ENCODE measurements at places on chromosomes 4 and X.

DNA sequence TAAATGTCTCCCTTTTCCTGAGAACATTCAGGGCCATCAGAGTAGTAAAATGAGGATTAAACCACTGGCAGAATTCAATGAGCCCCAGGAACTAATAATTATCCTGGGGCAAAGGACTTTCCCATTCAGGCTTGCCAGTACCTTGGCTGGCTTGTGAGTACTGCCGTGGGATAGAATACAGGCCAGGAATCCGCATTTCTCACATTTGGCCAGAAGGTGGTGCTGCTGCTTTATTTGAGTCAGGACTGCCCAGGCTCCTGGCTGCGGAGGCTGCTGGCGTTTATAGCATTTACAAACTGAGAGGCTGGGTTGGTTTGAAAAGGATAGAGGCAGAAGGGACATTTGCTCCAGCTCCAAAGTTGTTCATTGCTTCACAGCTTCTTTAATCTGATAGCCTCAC lies 91.4 kb downstream of the RTL9 start:
- DNase-seq, result no peak

GRCh38 chrX:142637206-142637605 lies 388.5 kb upstream of the SPANXN4 start:
- no peak for DNase-seq

- DNase-seq, result no peak
These were observed 183.4 kb downstream of the PPP3CA start for GRCh38 chr4:101163936-101164335.

DNA sequence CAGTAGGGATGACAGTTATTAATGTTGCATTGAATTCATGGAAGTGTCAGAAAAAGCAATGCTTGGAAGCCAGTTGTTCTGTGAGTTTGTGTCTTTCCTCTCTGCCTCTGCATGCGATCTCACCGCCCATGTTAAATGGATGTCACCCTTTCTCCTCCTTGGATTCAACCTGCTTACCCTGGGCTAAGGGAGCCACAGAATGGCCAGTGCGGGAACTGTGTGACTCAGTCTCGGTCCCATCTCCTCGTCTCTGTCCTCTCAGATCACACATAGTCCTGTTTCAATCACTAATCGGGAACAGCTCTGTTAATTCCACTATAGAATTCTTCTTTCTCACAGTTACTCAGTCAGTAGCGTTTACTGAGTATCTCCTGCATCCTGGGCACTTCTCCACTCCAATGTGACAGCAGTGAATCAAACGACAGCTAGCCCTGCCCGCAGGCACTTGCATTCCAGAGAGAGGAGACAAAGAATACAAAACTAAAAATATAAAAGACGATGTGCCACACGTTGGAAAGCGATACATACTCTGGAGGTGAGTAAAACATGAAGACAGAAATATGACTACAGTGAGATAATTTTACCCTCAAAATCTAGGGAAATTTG lies 53.6 kb upstream of the TLR3 start:
- no peak for DNase-seq

- DNase-seq, result no peak
These were observed 183.7 kb downstream of the NR3C2 start for GRCh38 chr4:148258535-148258934.

DNA sequence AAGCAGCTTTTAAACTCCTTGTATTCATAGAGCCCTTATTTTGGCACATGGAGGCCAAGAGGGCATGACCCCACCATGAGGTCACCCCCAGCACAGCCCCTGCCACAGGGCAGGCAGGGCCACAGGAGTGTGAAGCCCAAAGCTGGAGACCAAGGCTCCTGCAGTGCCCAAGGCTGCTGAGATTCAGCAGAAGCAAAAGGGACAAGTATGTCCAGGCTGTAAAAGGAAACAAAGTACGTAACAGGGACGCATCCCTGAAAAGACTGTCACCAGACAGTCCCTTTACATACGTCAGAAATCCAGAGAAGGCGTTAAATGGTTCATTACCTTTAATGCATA lies 18.9 kb downstream of the GAK start:
- DNase-seq, result no peak

GRCh38 chr4:67558493-67558892 lies at the start of gene STAP1:
TSS of gene STAP1 (plus strand) at chr4:67558727. CDS start at chr4:67558810, 83 bp downstream.
- DNase-seq, result peak; percentile 64

- no peak for DNase-seq
These were observed 25.3 kb upstream of the FRMD7 start for GRCh38 chrX:132153166-132153565.

DNA sequence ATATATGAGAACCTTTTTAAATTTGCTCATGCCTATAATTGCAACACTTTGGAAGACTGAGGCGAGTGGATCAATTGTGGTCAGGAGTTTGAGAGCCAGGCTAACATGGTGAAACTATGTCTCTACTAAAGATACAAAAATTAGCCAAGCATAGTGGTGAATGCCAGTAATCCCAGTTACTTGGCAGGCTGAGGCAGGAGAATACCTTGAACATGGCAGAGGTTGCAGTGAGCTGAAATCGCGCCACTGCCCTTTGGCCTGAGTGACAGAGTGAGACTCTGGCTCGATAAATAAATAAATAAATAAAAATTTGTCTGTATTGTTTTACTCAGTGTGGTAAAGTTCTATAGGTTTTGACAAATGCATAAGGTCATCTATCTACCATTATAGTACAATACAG lies 218.2 kb downstream of the ZC4H2 start:
- no peak for DNase-seq

DNA sequence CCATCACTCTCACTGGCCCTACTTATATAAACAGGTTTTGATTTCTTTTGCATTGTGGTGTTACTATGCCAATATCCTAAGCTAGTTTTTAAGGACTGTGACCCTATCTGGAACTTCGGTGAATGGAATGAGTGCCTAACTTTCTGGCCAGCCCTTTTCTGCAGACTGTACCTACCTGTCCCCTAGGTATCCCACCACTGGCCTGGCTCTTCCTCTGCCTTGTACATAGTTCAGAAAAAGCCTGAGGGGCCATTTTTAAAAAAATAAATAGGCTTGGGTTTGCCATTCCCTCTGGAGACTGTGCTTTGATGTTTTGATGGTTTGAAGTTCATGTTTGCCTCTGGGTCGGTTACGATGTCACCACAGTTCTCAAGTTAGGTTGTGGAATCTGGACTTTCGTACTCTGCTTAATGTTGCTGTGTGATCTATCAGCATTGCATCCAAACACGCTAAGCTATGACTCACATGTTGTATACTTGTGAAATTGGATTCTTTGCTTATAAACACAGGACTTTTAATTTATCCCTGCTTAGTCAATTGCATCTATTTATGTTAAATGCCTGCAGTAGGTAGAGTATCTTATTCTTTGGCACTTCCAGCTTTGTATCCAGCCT lies 182.0 kb downstream of the ANKRD50 start:
- DNase-seq, result no peak

DNA sequence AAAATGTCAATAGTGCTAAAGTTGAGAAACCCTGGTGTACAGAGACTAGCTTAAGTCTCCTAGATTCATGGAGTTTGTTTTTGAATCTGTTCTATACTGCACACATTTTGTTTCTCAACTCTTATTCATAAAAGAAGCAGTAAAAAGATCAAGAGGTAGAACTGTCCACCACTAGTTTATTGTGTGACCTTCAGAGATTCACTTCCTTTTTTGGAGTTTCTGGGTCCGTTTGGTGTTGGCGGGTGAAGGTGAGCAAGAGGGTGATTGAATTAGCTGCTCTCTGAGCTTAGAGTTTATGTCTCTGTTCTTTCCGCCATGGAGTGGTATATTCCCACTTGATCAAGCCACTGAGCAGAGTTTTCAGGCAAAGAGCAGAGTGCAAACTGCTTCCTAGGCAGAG lies 21.4 kb upstream of the PLAC1 start:
- DNase-seq, result no peak

- no peak for DNase-seq
These were observed 150.1 kb downstream of the NAA11 start for GRCh38 chr4:79175716-79176115.

DNA sequence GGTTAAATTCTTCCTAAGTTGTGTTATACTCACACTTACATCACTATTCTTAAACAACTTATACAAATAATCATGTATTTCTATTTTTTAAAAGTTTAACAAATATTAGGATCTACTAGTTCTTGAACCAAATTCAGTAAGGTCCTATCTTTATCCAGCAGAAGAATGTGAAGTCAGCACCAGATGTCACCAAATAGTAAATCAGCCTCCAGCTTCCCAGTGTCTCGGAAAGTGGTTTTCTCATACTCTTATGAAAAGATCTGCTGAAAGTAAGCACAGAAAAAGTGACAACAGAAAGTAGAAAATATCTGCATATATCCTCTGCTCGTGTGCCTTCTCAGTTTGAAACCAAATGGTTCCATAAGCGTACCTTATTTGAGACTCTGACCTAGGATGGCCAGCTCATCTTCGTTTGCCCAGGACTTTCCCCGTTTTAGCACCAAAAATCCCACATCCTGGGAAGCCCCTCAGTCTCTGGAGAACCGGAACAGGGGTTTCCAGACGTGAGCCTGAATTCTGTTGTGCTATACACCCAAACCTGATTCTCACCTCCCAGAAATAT lies 98.0 kb upstream of the DCLK2 start:
- no peak for DNase-seq

- no peak for DNase-seq
These were observed 833 bp downstream of the FGD1 start for GRCh38 chrX:54494989-54495813.

DNA sequence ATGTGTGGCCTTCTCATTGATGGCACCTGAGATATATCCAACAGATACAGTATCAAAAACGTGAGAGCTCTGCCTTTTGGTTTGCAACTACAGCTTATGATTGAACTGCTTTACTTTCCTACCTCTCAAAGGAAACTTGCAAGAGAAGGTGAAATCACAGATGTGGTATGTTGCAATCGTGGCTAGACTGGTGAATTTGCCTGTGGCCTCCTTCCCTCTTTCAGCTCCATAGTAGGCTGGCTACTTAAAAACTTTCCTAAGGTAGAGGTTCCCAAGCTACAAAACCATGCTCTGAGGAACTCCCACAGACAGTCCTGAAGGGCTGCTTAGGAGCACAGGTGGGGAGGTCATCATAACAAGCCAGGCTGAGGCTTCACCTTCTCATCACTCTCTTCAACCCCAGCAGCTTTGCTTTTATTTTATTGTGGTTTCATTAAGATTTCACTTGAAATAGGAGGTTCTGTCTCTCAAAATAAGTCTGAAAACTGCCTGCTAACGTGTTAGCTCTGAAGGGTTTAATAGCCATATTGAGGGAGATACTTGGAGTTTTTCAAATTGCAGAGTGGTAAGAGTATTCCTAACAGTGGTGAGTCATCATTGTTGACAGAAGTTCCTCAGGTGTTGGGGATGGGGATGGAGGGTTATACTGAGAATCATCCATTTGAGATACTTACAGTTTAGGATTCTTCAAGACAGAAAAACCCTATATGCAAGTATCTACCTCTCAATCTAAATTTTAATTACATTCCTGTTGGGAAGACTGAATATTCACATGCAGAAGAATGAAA lies 93.5 kb upstream of the UCP1 start:
- DNase-seq, result no peak

DNA sequence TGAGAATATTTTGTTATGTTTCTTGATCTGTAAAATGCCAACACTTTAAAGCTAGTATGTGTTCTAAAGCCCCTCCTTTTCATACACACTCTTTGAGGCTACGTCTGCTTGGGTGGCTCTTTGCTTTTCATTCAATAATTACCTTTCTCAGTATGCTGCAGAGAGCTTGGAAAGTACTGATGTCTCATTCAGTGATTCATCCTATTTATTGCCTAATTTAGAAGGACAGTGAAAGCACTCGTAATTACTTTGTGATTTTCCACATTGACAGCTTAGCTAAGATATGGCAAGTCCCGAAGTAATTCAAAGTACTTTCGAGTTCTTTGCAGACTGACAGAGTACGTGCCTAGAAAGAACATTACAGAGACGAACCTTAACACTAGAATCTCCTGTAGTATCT lies 57.2 kb downstream of the BMP15 start:
- DNase-seq, result no peak

DNA sequence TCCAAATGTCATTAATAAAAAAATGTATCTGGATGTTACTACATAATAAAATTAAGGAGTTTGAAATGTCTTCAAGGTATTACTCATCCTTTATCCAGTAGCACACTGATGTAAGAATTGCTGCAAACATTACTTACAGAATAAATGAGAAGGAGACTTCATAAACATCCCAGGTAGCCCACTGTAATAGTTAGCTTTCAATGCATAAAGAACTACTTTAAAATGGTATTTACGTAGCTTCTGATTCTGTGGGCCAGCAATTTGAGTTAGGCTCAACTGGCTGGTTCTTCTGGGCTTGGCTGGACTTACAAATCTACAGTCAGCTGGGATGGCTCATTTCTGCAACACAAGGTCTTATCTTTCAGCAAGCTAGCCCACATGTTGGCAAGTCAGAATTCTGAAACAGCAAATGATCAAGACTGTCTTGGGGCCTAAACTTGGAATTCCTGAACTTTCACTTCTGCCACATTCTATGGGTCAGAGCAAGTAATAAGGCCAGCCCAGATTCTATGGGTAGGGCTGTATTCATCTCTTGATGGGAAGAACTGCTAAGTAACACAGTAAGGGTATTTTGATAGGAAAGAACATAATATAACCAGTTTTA lies 522.5 kb downstream of the IQCM start:
- no peak for DNase-seq

- DNase-seq, result no peak
These were observed 113.8 kb upstream of the WDR17 start for GRCh38 chr4:175951794-175952193.

- DNase-seq, result no peak
These were observed 151.9 kb upstream of the ANK2 start for GRCh38 chr4:112897543-112897942.

DNA sequence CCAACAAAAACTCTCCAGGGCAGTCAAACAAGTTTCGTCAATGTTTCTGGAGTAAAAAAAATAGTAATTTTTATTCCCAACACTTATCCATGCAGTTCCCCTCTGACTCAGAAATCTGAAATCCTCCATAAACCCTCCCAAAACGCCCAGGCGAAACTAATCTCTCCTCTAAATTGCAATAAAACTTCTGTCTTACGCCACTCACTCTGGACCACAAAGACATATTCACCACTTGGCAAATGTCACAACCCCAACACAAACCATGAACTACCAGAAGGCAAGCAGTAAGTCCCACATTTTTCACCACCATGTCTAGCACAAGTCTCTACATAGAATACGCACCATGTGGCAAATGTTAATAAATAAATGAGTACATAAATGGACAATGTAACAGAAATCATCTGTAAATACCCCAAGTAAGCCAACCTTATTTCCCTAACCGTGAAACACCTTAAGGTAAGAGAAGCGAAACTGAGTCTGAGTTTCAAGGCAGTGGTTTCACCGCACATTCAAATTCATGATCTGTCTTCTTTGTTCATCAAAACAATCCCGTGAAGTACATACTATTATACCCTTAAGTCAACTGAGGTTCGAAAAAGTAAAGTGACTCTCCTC lies 1.6 kb downstream of the PAPSS1 start:
- DNase-seq, result peak; percentile 55
